Cortex of kidney (tissue), 1 donor: ENCODE measurements at places on chromosomes 5 and 9.

- no peak for DNase-seq
These were observed 165.4 kb downstream of the AUH start for GRCh38 chr9:91196103-91196950.

- DNase-seq, result no peak
These were observed 81.8 kb downstream of the PRDM6 start for GRCh38 chr5:123170816-123171215.

GRCh38 chr5:132056610-132057497 lies 3.6 kb upstream of the IL3 start:
- DNase-seq, result no peak

DNA sequence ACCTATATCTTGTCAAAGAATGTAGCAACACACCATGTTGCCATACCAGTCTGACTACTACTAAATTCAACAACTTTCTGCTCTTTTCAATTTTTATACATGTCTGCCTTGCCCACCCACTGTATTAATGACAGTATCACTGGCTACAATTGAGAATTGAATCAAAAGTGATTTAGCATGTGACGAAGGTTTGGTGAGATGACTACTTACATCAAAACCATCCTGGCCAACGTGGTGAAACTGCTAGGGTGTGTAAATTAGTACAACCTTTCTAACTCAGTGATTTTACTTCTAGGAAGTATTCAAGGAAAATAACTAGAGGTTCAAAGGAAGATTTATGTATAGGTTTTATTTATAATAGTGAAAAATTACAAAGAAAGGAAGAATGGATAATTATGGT lies 109.8 kb downstream of the UNC13B start:
- no peak for DNase-seq

- DNase-seq, result no peak
These were observed 1116.7 kb upstream of the SEMA6A start for GRCh38 chr5:117691081-117691870.

GRCh38 chr5:158943057-158943456 lies 156.7 kb downstream of the EBF1 start:
- DNase-seq, result no peak

- no peak for DNase-seq
These were observed at the start of gene COL15A1 for GRCh38 chr9:98943682-98944056. Gene COL15A1 (plus strand): TSS chr9:98943907. CDS start chr9:98944062, 155 bp downstream.

GRCh38 chr9:4862506-4863250 lies 69.9 kb downstream of the RCL1 start:
- DNase-seq, result no peak

GRCh38 chr5:88683506-88684135 lies 199.4 kb downstream of the MEF2C start:
- DNase-seq, result no peak

- no peak for DNase-seq
These were observed 34.7 kb downstream of the LMNB1 start for GRCh38 chr5:126811515-126812198.

- DNase-seq, result no peak
These were observed 77.4 kb upstream of the PIP5K1B start for GRCh38 chr9:68627594-68627993.

DNA sequence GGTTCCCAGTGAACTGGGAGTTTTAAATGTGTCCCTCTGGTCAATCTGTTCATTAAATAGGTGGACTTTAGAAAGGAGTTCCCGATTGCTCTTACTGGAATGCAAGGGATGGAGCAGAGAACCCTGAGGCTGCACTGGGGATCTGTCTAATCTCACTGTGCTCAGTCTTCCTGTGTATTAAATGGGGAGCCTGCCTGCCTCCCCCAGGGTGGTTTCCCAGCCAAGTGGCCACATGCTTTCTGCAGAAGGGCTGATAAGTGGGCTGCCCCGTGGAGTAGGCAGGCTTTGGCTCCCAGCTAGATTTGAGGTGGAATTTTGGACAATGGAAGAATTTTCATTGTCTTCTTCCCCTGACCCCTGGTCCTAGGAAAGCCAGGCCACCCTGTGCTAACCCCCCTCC lies 14.0 kb upstream of the PHYHD1 start:
- no peak for DNase-seq

DNA sequence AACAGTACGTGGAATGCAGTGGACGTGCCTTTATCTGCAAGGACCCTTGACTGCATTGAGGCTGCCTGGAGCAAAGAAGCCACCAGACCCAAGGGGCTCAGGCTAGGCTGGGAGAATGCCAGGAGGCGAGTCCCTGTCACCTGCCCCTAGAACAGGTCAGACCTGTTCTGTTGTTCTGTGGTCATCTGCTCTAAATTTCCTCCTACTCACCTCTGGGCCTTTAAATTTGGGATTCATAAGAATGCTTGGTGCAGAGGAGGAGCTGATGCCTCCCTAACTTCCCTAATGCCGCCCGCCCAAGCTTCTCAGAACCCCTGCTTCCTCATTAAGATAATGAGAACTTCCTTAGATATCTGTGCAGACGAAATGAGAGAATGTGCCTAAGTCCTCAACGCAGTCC lies 32.0 kb downstream of the DAPK1 start:
- no peak for DNase-seq

GRCh38 chr9:18666986-18667772 lies 193.2 kb downstream of the ADAMTSL1 start:
- no peak for DNase-seq
